ENCODE measurements at places on chromosomes 16 and 17.

DNA sequence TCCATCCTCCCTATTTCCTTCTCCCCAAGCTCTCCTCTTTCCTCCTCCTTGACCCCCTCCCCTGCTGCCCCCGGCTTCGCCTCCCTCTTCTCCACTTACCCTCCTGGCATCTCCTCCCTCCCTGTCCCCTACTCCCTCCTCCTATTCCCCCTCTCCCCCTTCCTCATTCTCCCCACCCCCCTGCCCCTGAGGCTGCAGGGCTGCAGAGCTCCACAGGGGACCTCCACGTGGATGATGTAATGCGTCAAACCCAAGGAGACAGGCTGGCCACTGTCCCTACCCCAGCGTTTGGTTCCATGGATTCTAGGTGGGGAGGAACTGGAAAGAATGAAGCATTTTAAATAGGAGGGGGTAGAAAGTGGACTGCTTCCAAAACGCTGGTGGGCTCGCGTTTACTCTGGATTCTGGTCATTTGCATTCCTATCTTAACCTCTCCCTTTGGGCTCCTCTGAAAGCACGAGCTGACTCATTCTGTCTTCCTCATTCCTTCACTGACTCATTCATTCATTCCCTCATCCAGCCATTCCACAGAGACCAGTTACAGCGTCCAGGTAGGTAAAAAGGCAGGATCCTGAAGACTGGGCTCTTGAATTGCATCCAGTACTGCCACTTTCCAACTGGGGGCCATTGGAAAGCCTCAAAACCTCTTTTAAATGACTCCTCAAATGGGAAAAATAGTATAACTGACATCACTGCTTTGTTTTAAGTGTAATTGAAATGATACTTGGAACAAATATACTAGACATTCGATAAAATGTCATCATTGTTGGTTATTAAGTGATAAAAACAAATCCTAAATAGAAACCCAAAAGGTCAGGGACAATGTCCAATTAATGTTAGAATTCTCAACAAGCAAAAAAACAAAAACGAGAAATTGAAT is 943 bp upstream of the COTL1 start:
- peak; percentile 90 for DNase-seq

DNA sequence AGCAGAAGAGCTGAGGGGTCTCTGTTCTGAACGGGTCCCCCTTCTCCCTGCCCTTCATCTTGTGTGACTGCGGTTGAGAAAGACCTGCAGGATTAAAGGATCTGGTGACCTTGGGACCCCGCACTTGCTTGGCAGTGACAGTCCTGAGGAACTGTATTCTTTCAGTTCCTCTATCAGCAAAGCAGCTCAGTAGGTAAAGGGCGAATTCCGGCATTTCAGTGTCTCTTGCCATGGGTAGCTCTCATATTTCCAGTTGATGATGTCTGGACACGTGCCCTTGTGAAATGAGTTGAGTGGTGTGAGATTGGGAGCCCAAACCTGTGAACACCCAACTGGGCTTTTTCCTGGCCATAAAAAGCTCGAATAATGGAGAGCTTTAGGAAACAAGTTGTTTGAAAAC is 135.7 kb downstream of the PRKCA start:
- no peak for DNase-seq

DNA sequence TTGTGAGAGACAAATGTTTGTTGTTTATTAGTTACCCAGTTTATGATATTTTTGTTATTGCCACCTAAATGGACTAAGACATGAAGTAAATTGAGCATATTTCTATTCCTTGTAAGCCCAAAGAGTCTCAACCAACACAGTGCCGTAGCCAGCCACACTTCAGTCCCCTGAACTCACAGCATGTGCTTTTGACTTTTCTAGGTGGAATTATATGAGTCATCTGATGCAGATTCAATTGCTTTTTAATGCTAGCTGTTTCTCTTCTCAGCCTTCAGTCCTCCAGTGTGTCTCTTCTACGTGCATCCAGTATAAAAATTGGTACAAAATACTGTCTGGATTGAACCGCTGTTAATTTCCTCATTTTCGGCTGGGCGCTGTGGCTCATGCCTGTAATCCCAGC is 39.0 kb downstream of the IQCK start:
- DNase-seq, result no peak

GRCh38 chr17:58284613-58285421 is 4.1 kb upstream of the MPO start:
- DNase-seq, result no peak

DNA sequence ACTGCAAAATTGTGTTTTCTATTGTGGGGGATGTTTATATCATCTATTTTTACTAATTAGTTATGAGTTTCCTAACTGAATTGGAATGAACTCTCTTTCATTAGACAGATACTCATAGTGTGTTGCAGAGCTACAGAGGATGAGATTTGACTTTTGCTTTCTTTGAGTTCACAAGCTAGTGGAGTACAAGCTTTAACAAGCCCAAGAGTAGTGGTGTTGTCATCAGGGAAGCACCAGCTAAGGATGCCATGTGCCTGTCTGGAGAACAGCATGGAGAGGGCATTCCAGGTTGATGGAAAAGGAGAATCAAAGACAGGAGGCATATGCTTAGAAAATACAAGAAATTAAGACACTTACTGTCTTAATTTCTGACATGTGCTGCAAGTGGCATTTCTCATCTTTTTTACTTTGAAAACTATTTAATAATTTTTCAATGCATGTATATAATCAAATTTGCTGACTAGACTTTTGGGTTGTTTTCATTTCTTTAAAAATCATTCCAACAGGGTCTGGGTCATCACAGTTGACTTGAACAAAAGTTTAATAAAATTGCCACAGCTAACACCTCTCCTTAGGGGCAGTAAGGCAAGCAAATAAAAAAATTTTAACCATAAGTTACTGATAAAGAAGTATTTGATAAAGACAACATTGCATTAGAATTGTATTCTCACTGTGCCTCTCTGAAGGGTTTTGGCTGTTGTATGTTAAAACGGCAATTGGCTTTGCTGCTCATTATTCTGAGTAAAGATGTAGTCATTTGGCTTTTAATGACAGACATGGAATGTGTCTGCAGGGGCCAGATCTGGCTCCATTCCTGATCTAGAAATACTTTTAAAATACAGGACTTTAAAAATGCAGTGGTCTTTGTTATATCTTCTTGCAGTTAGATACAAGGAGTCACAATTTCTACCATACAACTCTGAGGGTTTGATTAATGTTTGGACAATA is 323.7 kb upstream of the CDH11 start:
- no peak for DNase-seq

GRCh38 chr17:6269478-6269877 is 165.4 kb downstream of the AIPL1 start:
- DNase-seq, result peak; percentile 4

GRCh38 chr16:20871941-20872815 is 28.0 kb downstream of the DCUN1D3 start:
- DNase-seq, result no peak

- DNase-seq, result no peak
These were observed 12.7 kb upstream of the STAC2 start for GRCh38 chr17:39238311-39238972.

DNA sequence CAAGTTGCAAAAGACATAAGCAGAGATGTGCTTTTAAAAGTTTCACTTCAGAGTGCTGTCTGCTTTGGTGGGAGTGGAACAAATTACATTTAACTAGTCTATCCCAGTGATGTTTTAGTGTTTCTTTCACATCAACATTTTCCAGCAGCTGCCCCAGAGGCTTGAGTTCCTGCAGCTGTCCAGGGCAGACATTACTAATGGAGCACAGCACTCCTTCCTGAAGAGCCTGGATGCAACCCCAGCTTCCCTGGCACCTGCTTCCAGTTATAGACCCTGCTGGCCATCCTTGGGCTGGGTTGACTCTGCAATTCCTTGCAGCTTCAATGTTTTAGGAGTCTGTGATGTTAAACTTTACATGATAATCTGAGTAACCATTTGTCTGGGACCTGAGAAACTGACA is 61.4 kb upstream of the PIRT start:
- DNase-seq, result no peak

GRCh38 chr16:56119133-56119532 is 72.2 kb upstream of the GNAO1 start:
- no peak for DNase-seq

GRCh38 chr16:9095656-9096397 is 4.4 kb downstream of the HAPSTR1 start:
- DNase-seq, result no peak

Data from AG04450 (cell line).